ENCODE measurements at places on chromosomes 13 and 19.
A peak's percentile ranks its signal among the peaks of the same experiment; 100 is the strongest.

- DNase-seq: no peak
Measured at GRCh38 chr13:27057817-27058216, 113.8 kb downstream of the USP12 start.

- no peak for DNase-seq
Measured at GRCh38 chr13:48808683-48809082, 155.0 kb downstream of the CYSLTR2 start.

- peak; percentile 65 for DNase-seq
Measured at GRCh38 chr19:35247526-35248309, 1.1 kb upstream of the LSR start.

DNA sequence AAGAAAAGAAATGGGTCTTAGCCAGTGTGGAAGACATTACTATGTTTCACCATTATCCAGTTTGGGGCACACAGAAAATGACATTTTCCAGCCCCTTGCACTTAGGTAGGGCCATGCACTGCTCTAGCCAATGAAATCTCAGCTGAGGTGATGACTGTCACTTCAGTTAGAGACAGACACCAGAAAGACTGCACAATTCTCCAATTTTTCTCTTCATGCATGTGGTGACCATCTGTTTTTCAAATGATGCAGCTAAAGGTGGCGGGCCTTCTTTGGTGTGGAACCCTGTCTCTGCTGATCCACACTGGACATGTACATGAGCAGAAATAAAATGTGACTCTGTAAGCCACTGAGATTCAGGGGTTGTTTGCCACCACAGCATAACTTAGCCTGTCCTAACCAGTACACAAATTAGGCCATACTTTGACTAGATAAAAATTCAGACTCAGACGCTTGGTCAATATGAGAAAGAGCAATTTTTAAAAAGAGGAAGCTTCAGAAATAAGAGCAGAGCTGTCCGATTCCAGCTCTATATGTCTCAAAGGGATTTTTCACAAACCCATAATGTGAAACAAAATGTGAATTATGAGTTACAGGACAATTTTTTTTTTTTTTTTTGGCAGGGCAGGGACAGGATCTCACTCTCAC is 6.7 kb downstream of the ZNF565 start:
- DNase-seq: no peak

GRCh38 chr13:22561581-22561980 is 619.2 kb upstream of the SGCG start:
- no peak for DNase-seq

GRCh38 chr19:15200553-15201364 is at the start of gene NOTCH3:
Gene NOTCH3 (minus strand): TSS chr19:15200995. CDS start chr19:15200905, 90 bp downstream.
- no peak for DNase-seq

DNA sequence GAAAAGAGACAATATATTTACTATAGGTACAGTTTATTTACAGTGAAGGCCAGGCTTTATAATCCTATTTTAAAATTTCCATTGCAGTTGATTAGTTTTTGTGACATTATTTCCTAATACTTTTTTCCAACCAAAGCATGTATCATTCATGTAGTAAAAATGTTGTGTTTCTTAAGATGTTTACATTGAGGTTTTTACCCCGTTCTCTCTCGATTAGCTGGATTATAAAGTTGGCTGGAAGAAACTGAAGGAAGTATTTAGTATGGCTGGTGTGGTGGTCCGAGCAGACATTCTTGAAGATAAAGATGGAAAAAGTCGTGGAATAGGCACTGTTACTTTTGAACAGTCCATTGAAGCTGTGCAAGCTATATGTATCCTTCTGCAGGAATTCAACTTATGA is 21.2 kb downstream of the HNRNPM start:
- DNase-seq: no peak

GRCh38 chr13:31956980-31957644 is 74.5 kb upstream of the FRY start:
- no peak for DNase-seq

GRCh38 chr13:22227895-22228294 is 557.0 kb downstream of the FGF9 start:
- no peak for DNase-seq

DNA sequence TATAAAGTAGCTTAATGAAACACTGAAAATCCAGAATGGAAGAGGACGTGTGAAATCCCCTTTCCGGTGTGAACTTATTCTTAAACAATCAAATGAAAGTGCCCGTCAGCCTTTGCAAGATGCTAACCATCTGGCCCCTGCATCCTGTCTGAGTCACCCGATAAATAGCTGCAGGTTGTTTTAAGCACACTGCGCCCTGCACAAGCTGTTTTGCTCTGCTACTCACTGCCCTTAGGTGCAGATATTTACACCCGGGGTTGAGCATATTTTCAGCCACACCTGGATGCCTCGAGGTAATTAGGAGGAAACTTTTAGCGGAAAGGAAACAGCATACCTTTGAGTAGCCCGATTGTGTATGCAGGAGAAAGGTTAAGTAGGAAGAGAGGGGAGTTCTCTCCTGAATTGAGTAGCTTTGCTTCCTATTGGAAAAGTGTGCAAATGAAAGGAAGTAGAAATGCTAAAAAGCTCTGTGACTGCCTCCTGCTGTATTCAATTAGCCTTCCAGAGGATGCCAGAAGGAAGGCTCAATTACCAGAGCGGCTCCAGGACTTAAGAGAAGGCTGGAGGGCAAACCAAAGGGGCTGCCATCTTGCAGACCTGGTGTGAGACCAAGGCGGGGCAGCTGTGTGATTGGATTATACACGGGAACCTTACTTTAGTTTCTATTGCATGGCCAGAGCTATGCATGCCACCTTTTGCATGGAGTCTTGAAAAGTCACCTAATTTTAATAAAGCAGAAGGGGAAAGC is 42.5 kb downstream of the IRS2 start:
- DNase-seq: no peak

DNA sequence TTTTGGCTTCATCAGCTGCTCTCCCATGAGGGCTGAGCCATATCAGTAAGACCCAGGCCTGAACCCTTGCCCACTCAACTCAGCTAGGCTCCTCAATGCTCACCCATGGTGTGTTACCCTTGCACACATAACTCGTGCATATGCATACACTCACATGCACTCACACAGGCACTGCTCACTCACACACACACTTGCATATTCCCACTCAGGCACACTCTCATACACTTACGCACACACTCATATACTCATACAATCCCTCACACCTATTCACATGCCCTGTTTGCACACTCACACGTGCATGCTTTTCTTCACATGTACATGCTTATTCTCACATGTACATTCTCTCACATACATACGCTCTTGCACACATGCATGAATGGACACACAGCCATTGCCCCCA is 93.8 kb downstream of the SLC7A1 start:
- DNase-seq: no peak

GRCh38 chr19:16375157-16375935 is 50.7 kb downstream of the KLF2 start:
- DNase-seq: no peak

DNA sequence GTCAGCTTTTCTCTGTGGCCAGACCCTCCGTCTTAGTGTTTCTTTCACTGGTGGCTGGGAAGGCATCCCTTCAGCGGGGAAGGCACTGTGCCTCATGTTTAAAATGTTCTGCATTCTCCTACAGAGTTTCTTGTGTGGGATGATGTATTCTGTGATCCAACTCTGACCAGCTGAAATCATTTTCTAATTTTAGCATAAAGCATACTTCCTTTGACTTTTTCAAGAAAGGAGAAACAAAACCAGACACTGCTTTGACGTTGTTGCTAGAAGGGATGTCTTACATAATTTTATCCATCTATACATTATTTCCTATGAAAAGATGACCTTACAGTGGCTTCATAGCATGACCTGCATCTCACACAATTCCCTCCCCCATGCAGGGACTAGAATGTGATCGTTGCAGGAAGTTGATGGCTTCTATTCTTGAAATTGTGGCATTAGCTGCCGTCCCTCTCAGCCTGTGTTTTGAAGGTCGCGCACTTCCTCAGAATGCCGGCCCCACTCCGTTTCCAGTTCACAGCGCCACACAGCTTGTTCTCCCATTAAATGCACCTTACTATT is 38.6 kb upstream of the TEX29 start:
- no peak for DNase-seq

DNA sequence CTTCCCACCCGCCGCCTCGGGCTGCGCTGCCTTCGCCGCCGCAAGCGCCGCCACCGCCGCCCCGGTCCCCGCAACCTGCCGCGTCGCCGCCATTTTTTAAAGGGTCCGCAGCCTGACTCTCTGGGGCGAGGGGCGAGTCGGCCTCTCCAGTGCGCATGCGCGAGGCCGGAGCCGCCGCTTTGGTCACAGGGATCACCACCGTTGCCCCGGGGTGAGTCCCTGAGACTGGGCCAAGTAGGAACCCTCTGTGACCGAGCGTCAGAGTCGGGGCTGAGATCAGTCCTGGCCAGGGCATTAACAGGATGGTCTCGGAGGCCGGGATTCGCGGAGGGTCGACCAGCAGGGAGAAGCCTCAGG is 42.6 kb downstream of the ZNF146 start:
- DNase-seq: no peak

DNA sequence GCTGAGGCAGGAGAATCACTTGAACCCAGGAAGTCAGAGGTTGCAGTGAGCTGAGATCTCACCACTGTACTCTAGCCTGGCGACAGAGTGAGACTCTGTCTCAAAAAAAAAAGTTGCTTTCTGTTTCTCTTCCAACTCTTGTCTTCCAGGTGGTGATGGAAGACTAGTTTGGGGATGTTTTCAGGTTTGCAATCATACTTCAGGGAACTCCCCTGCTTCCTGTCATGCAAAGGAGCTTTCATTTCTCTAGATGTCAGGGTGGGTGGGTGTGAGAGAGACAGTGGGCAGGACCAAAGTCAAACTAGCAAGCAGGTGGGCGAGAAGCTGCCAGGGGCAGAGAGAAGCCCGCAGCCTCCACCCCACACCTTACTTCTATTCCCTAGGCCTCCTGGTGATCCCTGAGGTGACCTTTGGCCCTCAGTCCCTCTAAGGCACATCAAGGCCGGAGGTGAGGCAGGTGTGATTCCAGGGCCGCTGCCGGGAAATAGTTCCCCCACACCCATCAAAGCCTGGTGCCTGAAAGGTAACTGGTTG is 25.7 kb downstream of the CCNE1 start:
- peak; percentile 38 for DNase-seq

- no peak for DNase-seq
Measured at GRCh38 chr13:101942038-101942437, 459.8 kb downstream of the FGF14 start.

DNA sequence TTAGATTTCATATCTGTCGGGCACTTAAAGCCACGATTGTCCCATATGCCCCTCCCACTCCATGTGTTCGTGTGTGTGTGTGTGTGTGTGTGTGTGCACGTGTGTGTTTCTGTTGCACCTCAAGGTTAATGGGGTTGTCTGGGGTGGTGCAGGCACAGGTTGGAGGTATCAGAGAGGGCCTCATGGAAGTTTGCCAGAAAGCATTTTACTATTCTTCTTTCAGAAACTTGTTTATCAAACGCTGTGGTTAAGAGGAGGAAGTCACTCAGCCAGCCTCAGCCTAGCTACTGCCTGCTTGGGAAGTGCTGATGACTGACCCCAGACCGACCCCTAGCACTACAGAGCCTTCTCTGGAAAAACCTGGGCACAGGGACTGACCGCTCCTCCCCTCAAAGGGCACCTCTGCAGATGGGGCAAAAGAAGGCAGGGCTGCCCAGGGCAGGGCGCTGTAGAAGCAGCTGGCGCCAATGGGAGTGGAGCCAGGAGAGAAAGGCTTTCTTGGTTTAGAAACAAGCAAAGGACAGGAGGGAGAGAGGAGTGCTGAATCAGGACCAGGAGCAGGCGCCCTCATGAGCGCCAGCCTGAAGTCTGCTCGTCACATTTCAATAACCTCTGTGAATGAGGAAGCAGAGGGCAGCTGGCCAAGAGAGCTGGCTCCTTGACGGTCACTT is 3.9 kb downstream of the SIAH3 start:
- peak; percentile 45 for DNase-seq

DNA sequence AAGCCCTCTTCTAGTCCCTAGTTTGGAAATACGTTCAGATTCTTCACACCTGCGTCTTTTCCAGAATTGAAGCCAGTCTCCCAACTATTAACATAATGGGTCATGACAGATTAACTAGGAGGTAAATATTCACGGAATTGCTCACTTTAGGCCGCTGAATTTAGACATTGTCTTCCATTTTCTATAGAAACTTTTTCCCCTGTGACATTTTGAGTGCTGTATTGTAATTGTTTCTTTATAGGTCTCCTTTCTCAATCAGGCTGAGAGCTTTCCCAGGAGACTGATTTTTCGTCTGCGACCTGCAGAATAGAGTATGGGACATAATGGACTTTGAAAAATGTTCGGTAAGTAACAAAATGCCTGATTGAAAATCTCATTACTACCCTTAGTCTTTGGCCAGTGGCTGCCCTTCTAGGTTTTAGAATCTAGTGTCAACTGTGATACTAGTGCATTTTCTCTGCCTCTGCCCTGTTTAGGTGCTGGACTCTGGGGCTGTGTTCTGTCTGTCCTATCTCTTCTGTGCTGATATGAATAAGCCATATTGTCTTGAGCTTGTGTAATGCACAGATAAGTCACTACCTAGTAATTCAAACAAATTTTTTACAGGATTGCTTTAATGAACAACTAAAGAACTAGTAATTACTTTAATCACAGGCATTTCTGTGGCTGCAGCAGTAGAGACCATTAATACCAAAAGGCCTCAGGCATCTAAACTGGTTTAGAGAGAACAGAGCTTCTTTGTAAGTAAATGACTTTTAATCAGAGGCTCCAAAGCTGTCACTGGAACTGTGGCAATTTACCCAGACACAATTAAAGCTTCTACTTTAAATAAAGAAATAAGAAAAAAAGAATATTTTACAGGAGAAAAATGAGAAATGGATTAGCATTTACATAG is 122.4 kb upstream of the FREM2 start:
- no peak for DNase-seq

- no peak for DNase-seq
Measured at GRCh38 chr13:67713571-67713970, 483.4 kb upstream of the PCDH9 start.

Data from CD4-positive, alpha-beta T cell treated with Interleukin-1 beta for 1 hour (primary cell).